ENCODE measurements at places on chromosomes 16 and 17.

DNA sequence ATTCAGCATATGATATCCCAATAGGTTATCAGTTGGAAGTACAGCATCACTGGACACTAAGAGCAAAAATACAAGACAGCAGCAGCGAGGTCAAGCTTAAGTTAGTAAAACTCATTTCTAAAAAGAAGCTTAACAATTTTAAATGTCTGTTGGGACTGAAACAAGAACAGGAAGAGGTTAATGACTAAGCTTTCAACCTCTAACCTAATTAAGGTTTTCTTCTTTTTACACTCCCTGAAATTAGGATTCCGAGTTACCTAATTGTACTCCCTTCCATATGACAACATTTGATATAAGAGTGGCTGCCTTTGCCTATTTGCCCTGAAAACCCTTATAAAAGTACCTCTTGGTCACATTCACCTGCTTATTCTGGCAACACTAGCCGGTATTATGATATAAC, 34.3 kb downstream of the CPSF4L start:
- no peak for DNase-seq

DNA sequence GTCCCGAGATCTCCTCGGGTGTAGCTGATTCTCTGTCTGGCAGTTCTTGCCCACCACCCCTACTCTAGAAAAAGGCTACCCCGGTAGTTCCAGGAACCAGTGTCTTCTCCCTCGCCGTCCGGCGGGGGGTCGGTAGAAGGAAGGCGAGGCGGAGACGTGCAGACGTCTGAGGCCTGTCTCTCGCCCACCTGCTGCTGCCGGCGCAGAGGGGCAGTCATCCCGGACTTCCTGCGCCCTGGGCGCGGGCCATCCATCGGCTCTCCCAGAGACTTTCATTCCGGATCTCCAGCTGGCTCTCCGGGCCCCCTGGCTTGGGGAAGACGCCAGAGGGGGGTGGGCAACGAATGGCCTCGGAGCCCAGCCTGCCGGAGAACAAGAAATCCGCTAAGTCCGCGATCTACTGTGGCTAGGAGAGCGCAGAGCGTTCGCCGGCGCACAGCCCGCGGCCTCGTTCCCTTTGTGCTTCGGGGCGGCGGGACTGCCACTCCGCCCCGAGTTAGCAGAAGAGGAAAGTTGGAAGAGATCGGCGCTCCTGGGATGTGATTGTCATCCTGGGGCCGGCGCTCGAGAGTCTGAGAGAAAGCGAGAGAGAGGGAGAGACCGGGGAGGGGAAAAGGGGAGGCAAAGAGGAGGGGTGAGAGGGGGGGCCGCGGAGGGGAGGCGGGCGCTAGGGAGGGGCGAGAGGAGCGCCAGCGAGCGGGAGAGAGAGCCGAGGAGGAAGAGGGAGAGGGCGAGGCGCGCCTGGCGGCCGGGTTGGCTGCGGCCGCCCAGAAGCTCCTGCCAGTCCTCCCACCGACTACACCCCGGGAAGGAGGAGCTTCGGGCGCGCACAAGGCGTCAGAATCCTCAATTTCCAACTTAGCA, at the start of gene IRX5:
TSS of gene IRX5 (plus strand) at position 861 of the 864 bp plus-strand sequence. CDS start 334 bp downstream, outside the sequence.
- DNase-seq: no peak

GRCh38 chr16:87063543-87063942, 253.6 kb downstream of the C16orf95 start:
- no peak for DNase-seq

DNA sequence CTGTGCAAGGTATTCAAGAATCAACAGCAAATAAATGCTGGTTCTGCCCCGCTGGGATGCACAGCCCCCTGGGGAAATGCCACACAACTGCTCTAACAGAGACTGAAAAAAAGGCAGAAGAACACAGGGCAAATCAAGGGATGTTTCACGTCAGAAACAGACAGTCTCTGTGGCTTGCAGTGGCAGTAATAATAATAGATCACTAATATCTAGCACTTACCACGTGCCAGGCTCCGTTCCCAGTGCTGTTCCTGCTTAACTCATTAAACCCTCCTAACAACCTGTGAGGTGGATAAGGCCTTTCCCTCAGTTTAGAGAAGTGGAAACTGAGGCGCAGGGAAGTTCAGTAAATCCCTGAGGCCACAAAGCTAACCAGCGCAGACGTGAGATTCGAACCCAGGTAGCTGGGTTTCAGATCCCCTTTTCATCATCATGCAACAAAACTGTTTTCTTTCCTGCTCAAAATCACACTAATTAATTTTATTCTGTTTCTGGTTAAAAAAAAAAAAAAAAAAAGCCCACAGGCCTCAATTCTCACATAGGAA, 36.7 kb downstream of the ARHGAP17 start:
- no peak for DNase-seq

GRCh38 chr17:16878084-16878483, 93.8 kb downstream of the TNFRSF13B start:
- DNase-seq: no peak

DNA sequence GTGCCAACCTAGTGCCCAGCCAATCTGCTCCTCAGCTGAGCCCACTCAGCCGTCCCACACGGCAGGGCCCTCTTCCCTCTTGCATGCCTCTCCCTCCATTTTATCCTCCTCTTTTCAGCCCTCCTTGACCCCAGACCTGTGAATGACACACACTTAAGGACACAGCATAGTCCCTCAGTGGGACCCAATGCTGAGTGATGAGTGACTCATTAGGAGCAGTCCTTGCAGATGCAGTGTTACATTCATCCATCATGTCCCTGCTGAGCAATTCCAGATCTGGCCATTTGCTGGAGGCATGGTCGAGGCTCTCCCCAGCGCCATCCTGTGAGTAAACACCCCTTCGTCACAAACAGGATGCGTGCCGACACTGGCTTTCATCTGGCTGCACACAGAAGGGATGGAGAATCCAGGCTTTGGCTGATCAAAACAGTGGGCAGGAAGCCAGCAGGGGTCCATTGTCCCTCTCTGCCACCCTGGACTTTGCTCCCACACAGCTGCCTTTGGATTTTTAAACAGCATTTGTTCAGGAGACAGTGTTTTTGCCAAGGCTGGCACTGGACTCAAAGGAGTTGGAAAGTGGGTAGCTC, 122.6 kb downstream of the AXIN2 start:
- DNase-seq: no peak

GRCh38 chr17:67156269-67157199, 88.5 kb downstream of the HELZ start:
- no peak for DNase-seq

- DNase-seq: no peak
Measured at GRCh38 chr17:70622368-70623260, 453.3 kb downstream of the KCNJ2 start.

- DNase-seq: peak; percentile 72
Measured at GRCh38 chr17:8997994-8998628, 23.2 kb upstream of the NTN1 start.

DNA sequence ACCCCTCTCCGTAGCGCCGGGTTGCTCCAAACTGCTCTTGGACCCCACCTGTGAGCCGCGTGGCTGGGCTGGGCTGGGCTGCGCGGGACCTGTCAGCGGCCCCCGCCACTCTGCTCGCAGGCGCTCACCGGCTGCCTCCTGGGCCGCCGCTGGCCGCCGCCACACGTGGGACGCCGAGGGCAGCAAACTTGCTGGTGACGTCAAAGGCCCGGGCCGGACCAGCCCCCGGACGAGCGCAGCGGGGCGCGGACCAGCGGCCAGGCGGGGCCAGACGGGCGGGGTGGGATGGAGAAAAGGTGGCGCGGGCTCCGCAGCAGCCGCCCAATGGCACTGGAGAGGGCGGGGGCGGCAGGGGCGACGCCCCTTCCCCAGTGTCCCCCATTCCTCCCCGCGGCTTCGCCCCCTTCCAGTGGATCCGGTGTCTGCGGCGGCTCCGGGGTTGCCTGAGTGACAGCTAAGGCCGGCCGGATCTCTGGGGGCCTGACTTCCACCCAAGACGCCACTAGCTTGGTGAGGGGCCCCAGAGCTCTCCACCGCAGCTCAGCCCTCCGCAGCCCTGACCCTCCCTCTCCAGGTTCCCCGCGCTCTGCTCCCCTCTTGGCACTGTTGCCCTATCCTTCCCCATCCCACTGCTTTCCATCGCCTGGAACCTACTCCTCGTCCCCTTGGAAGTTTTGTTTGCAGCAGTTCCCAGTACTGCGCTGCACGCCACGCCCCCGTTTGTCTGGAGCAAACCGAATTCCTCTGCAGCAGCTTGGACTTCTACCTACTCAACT, at the start of gene HS3ST3A1:
TSS of gene HS3ST3A1 (minus strand) at position 154 of the 776 bp plus-strand sequence. CDS start 800 bp downstream, outside the sequence.
- DNase-seq: no peak

DNA sequence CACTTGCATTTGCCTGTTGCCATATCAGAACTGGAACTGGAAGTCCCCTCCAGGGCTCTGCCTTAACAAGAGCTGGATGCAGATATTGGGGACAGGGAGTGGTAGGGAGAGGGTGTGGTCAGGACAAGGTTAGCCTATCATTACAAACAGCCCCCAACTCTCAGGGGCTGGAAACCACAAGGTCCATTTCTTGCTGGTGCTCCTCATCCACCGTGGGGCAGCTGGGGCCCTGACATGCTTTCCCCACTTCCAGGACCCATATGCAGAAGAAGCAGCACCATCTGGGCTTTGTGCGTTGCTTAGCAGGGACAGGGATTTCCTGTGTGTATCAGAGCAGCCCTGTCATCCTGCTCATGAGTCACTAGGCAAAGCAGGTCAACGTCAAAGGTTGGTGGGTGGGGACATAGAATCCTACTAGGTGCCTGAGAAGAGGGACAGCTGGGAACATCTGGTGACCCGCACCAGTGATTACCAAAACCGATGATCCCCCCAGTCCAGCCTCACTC, 26.9 kb downstream of the RGS9 start:
- DNase-seq: no peak

DNA sequence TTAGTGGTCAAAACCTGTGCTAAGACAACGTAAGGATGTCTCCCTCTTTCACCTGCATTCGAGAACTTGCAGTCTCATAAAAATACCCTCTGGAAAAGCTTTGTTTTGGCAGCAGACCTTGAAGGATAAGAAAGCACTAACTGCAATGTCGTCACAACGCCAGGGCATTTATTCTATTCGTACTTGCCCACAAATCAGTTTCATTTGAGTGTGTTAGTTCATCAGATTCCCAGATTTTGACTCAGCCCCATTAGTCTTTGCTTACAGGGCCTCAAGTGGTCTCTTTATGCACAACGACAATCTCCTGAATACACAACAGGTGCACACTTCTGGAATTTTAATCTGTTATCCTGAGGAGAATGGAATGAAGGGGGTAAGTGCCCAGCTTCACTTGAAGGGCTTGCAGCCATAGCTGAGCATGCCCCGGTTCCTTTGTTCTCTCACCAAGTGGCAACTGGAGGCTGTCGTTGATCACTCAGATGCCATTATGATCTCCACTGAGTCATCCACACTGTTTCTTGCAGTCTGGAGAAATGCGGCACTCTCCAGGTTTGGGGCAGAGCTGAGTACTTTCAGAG, 58.8 kb downstream of the CLEC19A start:
- no peak for DNase-seq

DNA sequence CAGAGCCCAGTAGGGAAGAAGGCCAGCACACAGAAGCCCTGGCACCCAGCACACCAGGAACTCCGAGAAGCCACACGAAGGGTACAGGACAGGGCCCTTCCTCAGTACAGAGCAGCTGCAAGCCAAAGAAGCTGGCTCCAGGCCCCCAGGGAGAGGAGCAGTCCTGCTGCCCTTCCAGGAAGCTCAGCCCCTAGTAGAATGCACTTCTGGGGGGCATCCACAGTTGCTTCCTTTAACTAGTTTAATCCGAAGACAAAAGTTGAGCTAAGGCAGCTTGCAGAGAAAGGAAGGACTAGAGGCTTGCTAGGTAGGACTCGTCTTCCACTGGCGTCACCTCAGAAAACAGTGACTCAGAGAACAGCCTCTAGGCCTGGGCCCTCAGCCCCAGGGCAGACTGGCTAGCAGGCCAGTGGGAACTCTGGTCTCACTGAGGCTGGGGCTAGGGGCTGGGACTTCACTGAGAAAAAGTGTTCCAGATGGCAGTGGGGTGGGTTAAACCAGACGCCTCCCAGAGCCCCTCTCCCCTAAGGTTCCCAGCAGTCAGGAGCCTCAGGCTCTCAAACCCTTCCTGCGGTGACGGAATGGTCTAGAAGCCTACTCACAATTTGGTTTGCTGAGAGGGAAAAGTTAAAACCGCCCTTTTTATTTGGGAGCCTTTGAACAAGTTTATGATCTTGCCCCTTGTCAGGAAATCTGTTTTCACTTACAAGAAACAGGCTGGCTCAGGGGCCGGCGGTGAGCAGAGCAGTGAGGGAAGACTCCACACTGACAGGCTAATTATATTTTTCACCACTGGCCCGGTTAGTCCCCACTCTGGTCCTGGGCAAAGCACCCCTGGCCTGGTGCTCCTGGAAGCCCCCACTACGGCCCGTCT, 41.4 kb downstream of the ACTG1 start:
- no peak for DNase-seq

DNA sequence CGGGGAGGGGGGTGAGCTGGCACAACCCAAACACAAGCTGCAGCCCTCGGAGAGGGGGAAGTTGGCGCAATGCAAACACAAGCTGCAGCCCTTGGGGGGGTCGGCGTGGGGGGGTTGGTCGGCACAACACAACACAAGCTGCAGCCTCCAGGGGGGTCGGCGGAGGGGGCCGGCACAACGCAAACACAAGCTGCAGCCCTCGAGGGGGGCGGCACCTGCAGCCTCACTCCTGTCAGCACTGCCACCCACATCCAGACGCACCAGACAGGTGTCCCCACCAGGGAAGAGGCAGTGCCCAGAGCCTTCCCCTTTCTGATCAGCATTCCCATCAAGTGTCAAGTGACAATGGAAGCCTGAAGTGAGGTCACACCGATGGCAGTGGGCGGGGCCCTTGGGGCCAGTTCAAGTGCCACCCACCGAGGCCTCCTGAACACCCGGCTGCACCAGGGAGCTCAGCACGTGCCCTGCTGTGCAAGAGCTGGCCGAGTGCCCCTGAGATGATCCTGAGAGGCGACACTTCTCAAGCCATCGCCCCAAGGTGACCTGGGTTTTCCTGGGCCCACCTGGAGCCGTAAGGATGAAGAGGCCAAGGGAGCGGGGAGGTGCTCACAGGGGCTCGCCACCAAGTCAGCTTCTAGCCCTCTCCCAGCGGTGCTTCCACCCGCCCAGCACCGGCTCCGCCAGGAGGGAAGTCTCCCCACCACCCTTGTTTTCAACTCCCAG, 59.3 kb downstream of the KLHDC4 start:
- DNase-seq: no peak

DNA sequence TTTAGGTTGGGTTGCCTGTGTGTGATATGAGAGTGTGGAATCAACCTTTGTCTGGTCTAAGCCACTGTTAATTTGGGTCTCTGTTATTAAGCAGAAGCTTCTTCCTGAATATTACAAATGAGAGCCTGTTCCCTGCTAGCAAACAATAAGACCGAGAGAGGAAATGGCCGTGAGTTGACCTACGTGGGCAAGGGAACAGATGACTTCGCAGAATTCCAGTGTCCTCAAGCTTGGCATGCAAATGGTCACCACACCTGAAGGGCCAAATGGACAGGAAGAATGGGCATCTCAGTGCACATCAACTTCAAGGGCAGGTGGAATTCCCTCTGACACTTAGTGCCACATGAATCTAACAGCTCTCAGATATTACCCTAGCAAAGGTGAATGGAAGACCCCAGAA, 250.8 kb upstream of the FOXF1 start:
- no peak for DNase-seq

GRCh38 chr17:72004011-72004427, 116.8 kb upstream of the SOX9 start:
- no peak for DNase-seq

DNA sequence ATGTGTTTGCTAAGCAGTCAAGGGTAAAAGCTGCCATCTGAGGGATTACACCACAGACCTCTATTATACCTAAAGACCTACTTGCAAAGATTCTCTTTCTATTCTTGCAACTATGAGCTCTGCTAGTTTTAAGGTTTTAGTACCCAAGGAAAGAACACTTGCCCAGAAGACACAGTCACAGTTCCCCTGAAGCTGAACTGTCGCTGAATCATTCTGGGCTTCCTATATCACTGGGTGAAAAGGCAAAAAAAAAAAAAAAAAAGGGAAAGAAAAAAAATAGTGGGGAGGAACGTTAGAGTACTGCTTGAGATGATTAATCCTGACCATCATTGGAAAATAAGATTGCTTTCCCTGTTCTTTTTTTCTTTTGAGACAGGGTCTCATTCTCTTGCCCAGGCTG, 37.9 kb downstream of the LYRM1 start:
- no peak for DNase-seq
